ENCODE measurements at places on chromosomes 11 and 22. TPM values are rescaled to one million over a fixed set of nuclear protein-coding genes. Genes with fewer than 3 reads are reported as not detected.

GRCh38 chr11:47400768-47401279 lies 7.6 kb upstream of the SLC39A13 start:
- DNase-seq: no peak

DNA sequence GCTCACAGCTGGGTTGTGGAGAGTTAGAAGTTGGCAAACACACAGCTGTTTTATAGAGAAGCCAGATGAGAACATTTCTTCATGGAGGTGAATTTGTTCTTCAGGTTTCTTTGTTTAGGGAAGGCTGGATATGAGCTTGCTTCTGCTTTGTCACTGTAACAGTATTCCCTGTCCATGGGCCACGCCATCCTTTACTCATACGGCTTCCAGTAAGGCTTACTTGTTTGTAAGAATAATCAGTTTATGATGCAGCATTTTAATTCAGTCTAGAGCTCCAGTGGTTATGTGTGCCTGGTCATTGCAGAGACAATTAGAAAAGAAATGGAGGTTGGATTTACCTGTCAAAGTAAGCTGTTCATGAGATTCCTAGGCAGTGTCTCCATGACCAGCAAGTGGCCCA lies 131.8 kb downstream of the TRIM44 start:
- DNase-seq: no peak

DNA sequence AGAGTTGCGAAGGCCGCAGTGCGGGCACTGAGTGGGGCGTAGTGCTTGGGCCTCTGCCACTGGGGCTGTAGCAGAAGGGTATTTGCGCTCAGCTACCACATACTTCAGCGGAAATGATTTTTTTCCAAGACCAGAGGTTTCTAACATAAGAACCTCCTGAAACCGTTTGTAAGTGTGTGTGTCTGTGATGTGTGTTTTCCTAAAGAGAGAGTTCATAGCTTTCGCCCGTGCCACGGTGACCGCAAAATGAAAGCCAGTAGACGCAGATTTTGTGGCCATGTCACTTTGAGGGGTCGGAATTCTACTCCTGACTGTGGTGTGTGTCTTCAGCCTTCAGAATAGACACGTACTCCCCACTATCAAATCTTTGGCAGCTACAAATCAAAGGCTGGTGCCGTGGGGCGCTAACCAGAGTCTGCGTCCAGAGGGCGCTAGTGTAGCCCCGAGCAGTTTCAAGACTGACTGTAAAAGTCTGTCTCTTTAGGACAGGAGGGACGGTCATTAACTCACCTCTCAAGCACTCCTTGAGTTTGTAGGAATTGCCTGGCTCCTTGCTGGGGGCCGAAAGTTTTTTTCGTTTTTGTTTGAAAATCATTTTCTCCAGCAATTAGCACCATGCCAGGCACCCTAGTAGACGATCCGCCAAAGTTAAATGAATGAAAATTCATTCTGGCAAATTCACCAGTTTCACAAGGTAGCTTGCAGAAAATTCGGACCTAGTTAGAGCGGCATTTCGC lies 2.5 kb upstream of the CALCA start:
- no peak for DNase-seq

DNA sequence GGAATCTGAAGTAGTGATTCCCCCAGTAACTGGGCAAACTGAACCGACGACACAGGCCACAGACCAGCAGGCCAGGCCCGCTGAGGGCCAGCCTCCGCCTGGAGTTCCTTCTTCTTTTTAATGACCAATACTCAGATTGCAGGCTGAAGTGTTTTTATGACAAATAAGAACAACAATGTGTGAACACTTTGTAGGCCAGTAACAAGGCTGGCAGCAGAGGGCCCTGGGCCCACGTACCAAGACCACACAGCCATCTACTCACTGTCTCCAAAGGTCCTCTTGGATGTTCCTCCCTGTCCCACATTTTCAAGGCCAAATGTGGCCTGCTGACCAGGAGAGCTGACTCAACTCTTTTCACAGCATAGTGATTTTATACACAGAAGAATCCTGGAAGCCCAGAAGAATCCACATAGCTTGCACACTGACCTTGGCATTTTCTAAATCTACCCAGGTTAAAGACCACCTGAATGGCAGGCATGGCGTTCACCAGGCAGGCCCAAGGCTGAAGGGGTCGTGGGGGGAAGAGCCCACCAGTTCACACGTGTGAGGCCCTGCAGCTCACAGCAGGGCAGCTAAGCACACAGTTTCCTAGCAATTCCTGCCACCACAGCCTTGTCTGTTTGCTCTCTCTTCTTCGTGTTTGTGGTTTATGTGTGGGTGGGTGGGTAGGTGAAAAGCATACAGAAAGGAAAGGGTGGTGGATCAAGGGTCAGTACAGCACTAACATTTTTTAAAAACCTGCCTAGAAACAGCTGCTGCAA lies 13.3 kb downstream of the SMCO4 start:
- no peak for DNase-seq

Gene KCNE3
- not detected for total RNA-seq

DNA sequence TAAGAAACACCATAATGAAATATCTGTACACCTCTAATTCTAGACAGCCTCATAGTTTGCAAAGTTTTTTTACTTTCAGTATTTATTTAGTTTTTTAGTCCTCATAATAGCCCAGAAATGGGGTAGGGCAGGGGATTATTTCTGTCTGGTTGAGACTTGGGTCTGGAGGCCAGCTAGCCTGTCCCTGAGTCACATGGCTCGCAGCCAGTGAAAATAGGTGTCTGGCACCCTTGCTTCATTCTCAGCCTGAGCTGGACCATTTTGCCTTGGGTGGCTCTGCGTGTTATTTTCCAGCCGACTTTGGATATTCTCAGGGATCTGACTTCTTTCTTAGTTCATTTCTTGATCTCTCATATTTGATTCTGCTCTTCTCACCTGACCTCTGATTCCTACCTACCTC lies 123.9 kb upstream of the NARS2 start:
- no peak for DNase-seq

GRCh38 chr11:41878095-41878494 lies 418.6 kb upstream of the LRRC4C start:
- no peak for DNase-seq

- DNase-seq: no peak
These were observed 284.0 kb downstream of the KIRREL3 start for GRCh38 chr11:126716456-126717083.

All from osteocyte (in vitro differentiated cells).